ENCODE measurements at places on chromosomes 16 and 17. TPM values are rescaled to one million over a fixed set of nuclear protein-coding genes. Genes with fewer than 3 reads are reported as not detected.

The CA4 gene
- total RNA-seq = not detected

The SLFN11 gene
- 9.6 TPM for total RNA-seq

The KRTAP4-9 gene
- total RNA-seq = not detected

The CAPNS2 gene
- total RNA-seq = 67.4 TPM

The CSF3 gene
- total RNA-seq = 0.96 TPM

The CA5A gene
- not detected for total RNA-seq

The RNF43 gene
- 4.6 TPM for total RNA-seq

The ZNF764 gene
- total RNA-seq = 3.6 TPM

The SLC2A4 gene
- 0.24 TPM for total RNA-seq

The CD300LG gene
- not detected for total RNA-seq

The GNGT2 gene
- total RNA-seq = not detected

The UBN1 gene
- 27.5 TPM for total RNA-seq

The NPB gene
- 1.9 TPM for total RNA-seq

The CLEC3A gene
- not detected for total RNA-seq

The MED9 gene
- total RNA-seq = 13.2 TPM

The EVPLL gene
- total RNA-seq = 4.0 TPM

The CD79B gene
- total RNA-seq = not detected

The SDK2 gene
- total RNA-seq = 7.5 TPM

The STH gene
- total RNA-seq = not detected

The CMTM2 gene
- not detected for total RNA-seq

The ABCC3 gene
- 30.4 TPM for total RNA-seq

The MT1G gene
- 4.1 TPM for total RNA-seq

The KCTD19 gene
- not detected for total RNA-seq

The ZACN gene
- total RNA-seq = not detected

The HOXB9 gene
- total RNA-seq = not detected

The TEDC2 gene
- 0.85 TPM for total RNA-seq

The TELO2 gene
- 7.2 TPM for total RNA-seq

The CLDN9 gene
- not detected for total RNA-seq

The TUBB3 gene
- total RNA-seq = 7.0 TPM

The SHCBP1 gene
- 1.2 TPM for total RNA-seq

The PYY gene
- 2.1 TPM for total RNA-seq

The KRTAP2-3 gene
- not detected for total RNA-seq

The MYH2 gene
- total RNA-seq = not detected

The TBC1D3E gene
- total RNA-seq = not detected

The NEUROD2 gene
- total RNA-seq = not detected

The TNK1 gene
- total RNA-seq = 11.9 TPM

The TRIM72 gene
- not detected for total RNA-seq

The TBX6 gene
- total RNA-seq = 1.1 TPM

The TMEM219 gene
- total RNA-seq = 66.7 TPM

The ATP1B2 gene
- total RNA-seq = not detected

The EIF3C gene
- total RNA-seq = 396 TPM

The CAVIN1 gene
- total RNA-seq = 85.0 TPM

The RNF112 gene
- 0.43 TPM for total RNA-seq

The SEZ6L2 gene
- 5.3 TPM for total RNA-seq

The PLK1 gene
- 6.0 TPM for total RNA-seq

The GPRC5B gene
- 1.2 TPM for total RNA-seq

The SLC4A1 gene
- not detected for total RNA-seq

The RASL10B gene
- 0.72 TPM for total RNA-seq

The JPH3 gene
- total RNA-seq = not detected

The CD300E gene
- total RNA-seq = under 0.01 TPM

The PIMREG gene
- total RNA-seq = not detected

The TLCD2 gene
- total RNA-seq = 6.0 TPM

The ANKRD13B gene
- total RNA-seq = 4.0 TPM

The PRKCB gene
- 0.21 TPM for total RNA-seq
